ENCODE measurements at places on chromosomes 3 and 15.
A peak's percentile ranks its signal among the peaks of the same experiment; 100 is the strongest.

- DNase-seq, result no peak
Measured at GRCh38 chr15:80778621-80778963, 578 bp upstream of the CEMIP start.

DNA sequence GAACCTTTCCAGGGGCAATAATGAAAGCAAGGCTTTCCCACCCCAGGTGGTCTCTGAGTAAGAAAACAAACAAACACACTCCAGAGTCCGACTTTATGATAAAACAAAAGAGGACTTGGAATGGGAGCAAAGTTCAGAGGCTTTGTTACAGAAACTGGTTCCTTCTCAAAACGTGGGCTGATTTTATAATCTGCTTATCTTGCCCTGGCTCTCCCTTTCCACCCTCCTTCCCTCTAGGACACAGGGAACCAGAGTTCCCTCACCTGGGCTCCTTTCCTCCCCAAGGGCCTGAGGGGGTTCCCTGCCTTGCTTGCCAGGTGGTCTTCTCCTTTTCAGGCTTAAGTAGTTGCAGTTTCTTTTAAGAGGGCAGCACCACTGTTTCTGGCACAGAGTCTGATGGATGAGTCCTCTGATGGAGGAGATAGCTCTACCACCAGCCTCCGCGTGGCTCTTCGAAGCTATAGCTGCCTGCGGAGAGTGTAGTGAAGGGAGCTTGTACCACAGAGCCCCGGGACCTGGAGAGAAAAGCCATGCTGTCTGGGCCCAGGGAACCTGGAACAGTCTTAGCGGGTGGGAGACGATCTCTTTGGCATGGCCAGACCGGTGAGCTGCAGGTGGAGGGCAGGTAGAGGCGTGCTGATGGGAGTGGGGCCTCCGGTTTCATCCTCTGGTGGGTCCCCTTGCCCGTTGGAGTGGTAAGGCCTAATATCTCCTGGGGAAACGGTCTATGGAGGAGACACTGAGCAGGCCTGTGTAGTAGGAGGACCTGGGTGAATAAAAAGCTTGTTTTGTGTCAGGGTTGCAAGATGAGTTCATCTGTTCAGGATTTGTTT lies 68.7 kb downstream of the SMAD6 start:
- no peak for DNase-seq

- DNase-seq, result no peak
Measured at GRCh38 chr15:31266712-31267111, 59.9 kb upstream of the KLF13 start.

DNA sequence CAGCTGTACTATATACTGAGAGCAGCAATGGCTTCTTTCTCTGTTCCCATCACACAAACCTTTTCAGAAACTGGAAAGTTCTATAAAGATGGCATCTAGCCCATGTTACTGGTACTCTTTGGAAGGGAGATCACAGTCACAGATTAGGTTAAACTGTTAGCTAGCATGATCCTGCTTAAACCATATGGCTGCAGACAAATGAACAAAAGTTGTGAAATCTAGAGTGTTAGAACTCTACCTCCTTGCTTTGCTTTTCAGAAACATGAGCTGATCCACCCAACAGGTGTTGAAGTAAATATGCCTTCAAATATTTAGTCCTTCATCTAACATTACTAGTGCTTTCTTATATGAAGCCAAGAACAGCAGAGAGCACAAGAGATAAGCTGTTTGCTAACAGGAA lies 102.6 kb downstream of the SNRK start:
- DNase-seq, result peak; percentile 16

DNA sequence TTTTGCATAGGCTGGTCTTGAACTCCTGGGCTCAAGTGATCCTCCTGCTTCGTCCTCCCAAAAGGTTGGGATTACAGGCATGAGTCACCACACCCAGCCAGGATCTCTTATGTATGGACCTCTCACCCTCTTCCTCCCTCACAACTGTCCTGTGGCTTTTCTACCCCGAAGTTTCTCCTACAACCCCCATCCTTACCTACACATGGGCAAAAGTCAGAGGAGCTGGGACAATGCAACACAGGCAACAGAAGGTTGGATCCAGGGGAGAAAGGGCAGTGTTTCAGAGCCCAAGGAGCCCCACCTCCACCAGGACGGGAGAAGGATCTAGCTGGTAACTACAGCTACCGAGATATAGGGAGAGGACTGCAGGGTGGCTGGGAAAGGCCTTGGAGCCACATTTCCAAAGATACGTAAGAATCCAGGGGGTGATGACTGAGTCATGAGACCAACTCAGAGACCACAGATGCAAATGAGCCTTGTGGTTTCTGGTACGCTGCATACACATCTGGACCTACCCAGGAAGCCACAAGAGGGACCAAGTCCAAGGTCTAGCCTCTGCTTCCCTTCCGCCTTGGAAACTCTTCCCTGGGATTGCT lies 13.6 kb downstream of the IGDCC4 start:
- no peak for DNase-seq

- no peak for DNase-seq
Measured at GRCh38 chr3:30894521-30895251, at the start of gene GADL1. Gene GADL1, minus strand, starts transcription at chr3:30894661. Its CDS starts 47 bp downstream, at chr3:30894614.
